ENCODE measurements at places on chromosomes 11 and 22.

DNA sequence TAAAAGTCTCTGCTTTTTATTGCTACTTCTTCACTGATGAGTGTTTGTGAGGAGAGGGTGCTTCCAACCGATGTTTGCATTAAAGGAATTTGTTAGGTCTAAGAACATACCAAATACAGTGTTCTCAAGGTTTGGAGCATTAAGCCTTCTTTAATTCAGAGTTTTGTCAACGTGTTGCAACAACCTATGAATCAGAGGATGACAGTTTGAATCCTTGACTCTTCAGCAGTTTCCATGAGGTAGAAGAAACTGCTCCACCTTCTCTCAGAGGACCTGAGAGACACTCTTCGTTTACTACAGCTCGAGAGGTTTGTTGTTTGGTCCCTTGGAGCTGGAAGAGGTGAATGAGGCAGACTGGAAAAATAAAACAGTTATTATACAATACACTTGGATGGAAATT lies 55.7 kb downstream of the NCAM1 start:
- DNase-seq: no peak

DNA sequence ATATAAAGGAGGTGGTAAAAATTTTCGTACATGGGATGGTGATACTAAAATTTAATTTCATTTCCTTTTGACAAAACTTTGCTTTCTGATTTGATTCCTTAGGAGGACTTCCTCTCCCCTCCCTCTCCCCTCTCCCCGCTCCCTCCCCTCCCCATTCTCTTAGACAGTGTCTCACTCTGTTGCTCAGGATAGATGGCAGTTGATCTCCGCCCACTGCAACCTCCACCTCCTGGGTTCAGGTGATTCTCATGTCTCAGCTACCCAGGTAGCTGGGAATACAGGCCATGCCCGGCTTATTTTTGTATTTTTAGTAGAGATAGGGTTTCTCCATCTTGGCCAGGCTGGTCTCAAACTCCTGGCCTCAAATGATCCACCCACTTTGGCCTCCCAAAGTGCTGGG lies 15.9 kb downstream of the TRIM44 start:
- no peak for DNase-seq

DNA sequence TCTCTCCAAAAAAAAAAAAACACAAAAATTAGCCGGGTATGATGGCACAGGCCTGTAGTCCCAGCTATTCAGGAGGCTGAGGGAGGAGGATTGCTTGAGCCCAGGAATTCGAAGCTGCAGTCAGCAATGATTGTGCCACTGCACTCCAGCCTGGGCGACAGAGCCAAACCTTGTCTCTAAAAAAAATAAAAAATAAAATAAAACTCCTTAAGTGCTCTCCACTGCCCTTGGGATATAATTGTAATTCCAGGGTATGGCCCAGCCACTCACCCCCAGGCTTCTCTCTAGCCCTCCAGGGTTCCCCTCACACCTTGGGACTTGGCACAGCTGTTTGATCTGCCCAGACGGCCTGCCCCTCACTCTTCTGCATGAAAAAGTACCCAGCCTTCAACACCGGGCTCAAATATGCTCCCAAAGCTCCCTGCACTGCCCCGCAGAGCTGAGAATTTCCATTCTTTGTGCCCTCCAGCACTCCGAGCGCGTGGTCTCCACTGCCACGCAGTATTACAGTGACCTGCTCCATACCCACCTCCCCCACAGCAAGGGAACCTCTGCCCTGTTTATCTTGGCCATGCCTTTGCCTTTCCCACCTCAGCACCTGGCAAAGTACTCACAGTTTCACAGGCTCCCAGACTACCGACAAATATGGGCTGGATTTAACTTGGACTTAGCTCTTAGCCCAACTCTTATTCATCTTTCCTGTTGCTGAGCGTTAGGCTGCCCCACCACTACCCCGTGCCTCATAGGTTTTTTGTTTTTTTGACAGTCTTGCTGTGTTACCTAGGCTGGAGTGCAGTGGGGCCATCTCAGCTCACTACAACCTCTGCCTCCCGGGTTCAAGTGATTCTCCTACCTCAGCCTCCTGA lies 7.6 kb upstream of the FTH1 start:
- DNase-seq: no peak

DNA sequence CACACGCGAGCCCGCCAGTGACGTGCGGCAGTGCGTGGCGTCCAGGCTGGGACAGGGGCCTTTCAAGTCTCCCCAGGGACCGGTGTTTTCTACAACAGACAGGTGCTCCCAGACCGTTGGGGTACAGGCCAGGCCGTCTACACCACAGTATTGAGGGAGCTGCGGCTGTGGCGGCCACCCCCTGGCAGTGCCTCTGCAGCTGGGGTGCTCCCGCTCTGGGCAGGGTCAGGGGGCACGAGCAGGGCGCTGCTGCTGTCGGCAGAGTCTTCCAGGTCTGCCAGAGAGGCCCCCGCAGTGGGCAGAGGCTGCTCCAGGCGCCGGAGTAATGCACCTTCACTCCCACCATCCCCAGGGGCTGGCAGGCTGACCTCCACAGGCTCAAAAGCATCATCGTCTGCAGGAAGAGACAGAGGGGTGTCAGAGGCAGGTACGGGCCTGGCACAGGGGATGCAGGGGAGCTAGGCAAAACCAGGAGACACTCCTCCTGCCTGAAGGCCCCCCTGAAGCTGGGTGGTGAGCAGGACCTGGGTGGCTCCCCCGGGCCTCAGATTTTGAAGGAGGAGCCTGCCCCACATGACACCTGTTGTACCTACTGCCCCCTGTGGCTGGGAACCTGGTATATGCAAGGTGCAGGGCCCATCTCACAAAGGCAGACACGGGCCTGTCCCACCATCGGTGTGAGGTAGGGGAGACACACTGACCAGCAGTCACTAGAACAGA lies 83.3 kb downstream of the DGCR2 start:
- DNase-seq: no peak

GRCh38 chr11:122002047-122002446 lies 114.0 kb downstream of the BLID start:
- no peak for DNase-seq
